Esophagus squamous epithelium (tissue), 5 donors: ENCODE measurements at places on chromosomes 12 and 14.

GRCh38 chr12:107632246-107632645 lies 53.4 kb upstream of the PWP1 start:
- DNase-seq = no peak

DNA sequence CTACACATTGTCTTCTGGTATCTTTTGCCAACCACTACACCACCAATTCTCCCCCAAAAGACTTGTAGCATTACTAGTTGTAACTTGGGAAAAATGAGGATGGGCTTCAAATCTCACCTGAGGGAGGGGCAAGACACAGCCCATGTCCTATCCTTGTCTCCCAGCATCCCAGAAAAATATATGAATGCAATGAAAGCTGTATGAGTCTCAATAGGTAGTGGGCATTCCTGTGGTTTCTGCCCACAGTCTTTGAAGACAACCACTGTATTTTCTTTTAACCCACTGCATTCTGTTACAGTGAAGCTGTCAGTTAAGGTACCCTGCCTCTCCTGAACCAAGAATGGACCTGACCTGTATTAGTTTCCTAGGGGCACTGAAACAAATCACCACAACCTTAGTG lies 336.2 kb upstream of the TMPO start:
- DNase-seq = no peak

DNA sequence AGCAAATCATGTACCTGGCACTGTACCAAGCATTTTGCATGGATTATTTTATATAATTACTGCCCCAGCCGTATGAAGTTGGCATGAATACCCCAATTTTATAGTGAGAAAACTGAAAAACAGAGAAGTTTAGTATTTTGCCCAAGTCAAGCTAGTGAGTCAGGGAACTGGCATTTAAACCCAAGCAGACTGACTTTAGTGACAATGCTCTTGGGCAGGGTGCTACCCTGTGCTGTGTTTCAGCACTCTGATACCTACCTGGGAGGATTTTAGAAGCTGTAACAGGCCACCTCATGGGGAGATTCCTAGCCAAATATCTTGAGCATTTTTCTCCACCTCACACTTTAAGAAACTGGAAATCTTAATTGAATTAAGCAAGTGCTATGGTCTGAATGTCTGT lies 98.1 kb upstream of the MAX start:
- no peak for DNase-seq

- DNase-seq = no peak
Measured at GRCh38 chr12:130463275-130463658, 125.6 kb downstream of the PIWIL1 start.

- DNase-seq = no peak
Measured at GRCh38 chr12:55664826-55665225, 28.1 kb downstream of the OR10P1 start.

GRCh38 chr12:1732914-1733313 lies 42.0 kb downstream of the ADIPOR2 start:
- DNase-seq = no peak

GRCh38 chr12:4250691-4251090 lies 22.9 kb upstream of the CCND2 start:
- no peak for DNase-seq

- DNase-seq = no peak
Measured at GRCh38 chr14:71734885-71735284, 197.3 kb upstream of the RGS6 start.

GRCh38 chr12:6538420-6539313 lies 4.3 kb downstream of the GAPDH start:
- DNase-seq = no peak

DNA sequence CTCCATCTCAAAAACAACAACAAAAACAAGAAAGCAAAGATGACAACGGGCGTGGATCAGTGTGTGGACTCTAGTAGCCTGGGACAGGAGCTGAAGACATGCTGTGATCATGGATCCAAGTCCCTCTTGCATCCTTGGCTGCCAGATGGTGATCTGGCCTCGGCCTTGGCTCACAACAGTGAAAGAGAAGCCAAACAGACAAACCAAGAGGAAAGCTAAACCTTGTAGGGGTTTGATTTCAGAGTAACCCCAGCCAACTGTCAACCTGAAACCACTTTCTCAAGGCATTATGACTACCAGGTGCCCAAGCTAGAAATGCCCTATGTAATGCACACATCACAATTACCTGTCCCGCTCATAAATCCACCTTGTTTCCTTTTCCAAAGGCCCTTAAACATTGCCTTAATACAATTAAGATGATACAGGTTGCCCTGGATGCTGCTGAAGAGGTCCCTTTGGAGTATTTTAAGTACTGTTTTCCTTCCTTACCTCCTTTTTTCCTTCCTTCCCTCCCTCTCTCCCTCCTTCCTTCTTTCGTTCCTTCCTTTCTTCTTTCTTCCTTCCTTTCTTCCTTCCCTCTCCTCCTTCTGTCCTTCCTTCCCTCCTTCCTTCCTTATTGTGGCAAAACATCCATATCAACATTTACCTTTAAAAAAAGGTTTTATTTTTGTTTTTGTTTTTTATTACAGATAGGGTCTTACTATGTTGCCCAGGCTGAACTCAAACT lies 41.4 kb upstream of the NINJ2 start:
- no peak for DNase-seq

GRCh38 chr14:92513204-92513965 lies at the start of gene RIN3:
RIN3 (plus strand) TSS chr14:92513781; CDS start chr14:92513933, 152 bp downstream.
- DNase-seq = peak; percentile 16

- DNase-seq = no peak
Measured at GRCh38 chr14:93116676-93117200, 1.0 kb upstream of the ITPK1 start.

DNA sequence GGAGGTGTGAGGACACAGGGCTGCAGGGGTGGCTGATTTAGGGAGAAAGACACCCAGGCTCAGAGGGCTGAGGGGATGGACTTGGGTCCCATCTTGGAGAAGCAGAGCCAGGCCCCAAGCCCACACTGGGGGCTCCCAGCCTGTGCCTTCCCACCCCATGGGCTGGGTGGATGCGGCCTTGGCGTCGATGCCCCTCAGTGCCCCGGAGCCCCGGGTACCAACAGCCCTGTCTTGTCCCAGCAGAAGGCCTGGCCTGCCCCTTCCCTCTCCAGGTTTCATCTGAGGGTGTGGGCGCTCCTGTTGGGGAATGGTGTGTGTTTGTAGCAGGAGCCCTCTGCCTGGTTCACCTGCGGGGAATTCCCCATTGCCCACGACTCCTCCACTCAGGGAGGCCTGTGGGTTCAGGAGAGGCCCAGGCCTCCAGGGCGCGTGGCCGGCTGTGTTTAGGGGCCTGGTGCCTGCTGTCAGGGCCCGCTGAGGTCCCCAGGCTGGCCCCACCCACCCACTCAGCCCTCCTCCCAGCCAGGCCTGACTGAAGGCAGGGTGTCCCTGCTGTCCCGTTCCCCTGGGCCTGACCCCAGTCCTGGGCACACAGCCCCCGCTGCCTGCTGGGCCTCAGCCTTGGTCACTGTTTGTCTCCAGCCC lies 51.1 kb upstream of the BEGAIN start:
- no peak for DNase-seq

DNA sequence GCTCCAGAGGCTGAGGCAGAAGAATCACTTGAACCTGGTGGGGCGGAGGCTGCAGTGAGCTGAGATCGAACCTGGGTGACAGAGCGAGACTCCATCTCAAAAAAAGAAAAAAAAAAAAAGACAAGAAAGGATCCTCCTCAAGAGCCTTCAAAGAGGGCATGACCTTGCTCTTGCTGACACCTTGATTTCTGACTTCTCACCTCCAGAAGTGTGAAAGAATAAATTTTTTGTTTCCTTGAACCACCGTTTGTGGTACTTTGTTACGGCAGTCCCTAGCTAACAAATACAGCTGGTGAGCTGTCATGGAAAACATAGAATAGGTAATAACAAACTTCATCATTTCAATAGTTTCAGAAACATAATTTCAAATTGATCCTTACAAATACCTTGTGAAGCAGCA lies 1.9 kb upstream of the ACTR10 start:
- no peak for DNase-seq

- no peak for DNase-seq
Measured at GRCh38 chr12:132873724-132874123, 13.7 kb downstream of the CHFR start.

DNA sequence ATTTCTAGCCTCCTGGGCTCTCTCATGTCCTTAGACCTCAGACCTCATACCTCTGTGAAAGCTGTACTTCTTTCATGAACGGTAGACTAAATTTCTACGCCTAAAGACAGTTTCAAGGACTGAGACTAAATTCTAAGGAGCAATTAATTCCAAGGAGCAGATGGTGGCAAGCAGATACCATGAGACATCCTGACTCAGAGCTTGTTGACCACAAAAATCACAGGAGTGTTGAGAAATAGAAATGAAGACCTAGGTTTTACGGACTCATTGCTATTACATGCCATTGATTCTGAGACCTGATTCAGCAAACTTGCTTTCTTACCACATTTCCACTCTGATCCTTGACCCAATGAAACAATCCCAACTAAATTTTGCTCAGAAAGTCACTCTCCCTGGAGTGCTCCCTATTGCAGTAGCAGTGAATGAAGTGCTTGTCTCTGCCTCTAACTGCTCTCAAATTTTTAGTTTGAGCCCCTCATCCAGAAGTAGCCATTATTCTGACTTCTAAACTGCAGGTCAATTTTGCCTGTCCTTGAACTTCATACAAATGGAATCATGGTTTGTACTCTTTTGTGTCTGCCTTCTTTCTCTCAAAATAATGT lies 52.0 kb downstream of the PEX5 start:
- no peak for DNase-seq

DNA sequence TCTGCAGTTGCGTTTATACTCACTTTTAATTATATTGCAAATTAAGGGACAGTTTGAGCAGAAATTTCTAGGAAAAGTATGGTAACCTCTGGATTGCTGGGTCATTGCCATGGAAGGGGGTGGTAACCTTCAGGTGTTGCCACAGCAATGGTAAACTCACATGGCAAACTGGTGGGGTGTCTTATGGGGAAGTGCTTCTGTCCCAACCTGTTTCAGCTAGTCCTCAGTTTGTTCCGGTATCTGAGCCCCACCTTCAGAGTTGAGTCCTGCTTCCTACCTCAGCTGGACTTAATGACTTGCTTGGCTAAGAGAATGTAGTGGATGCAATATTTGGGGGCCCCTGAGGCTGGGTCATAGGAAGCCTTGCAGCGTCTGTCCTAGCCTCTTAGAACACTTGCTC lies 7.3 kb upstream of the CLMN start:
- no peak for DNase-seq

GRCh38 chr12:68349921-68350606 lies 17.9 kb upstream of the MDM1 start:
- no peak for DNase-seq

- DNase-seq = no peak
Measured at GRCh38 chr12:16175840-16176239, 101.6 kb downstream of the SLC15A5 start.

DNA sequence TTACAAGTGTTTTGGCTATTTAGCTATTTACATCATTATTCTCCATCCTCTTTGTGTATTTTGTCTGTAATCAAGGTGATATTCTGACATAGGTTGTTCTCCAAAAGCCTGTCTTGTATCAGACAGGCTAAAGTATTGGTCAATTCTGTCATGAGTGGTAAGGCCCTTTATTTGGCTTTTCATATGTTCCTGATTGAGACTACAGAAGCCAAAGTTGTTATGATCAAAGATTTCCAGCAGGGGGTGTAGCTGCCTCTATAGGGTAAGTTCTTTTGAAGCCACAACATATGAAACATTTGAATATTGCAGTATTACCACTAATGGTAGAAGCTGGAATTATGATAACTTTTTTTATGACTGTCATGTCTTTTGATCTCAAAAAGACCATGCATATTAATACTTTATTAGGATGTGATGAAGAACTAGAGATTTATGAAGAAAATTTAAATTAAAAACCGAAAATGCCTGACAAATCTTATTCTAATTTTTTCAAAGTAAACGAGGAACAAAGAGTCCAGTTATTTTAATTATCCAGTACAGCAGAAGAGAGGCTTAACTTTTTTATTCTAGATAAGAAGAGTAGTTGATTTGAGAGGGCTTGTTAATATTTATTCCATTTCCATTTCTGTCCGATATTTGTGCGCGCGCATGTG lies 3.4 kb upstream of the ARHGAP5 start:
- DNase-seq = no peak

- DNase-seq = no peak
Measured at GRCh38 chr12:48978741-48979601, 849 bp downstream of the WNT1 start.

DNA sequence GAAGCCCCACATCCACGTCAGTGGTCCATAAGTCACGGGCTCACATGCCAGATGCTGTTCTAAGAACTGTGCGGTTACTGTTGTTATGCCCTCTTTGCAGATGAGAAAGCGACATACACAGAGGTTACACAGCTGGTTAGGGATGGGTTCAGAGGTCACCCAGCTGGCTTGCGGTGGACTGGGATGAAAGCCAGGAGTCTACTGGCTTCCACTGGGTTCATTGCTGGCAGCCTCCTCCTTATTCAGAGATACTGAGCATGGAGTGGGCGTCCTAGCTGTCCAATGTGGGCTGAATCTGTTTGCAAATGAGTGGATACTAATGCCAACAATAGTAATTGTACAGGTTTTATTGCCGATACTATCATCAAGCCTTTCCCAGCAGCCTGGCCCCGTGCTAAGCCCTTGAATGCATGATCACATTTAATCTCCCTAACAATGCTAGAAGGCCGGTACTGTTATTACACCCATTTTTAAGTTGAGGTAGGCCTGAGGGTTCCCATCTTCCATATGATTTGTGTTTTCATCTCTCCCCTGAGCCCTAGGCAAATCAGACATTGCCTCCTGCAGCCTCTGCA lies 129.1 kb downstream of the PLXNC1 start:
- DNase-seq = no peak

DNA sequence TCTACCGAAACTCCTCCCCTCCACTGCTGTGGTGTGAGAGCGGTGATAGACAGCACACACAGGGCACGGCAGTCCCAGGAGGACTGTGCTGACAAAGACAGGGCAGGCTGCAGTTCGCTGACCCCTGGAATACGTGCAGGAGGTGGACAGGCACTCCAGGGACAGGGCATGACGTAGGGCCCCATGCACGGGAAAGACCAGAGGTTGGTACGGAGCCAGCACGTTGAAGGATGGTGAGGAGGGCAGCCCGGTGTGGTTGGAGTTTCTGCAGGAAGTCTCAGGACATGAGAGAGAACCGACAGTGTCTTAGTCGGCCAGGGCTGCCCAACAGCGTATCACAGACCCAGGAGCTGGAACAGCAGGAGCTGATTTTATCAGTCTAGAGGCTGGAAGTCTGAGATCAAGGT lies 254.2 kb upstream of the FKBP4 start:
- DNase-seq = no peak

- DNase-seq = no peak
Measured at GRCh38 chr14:105419195-105420091, at the start of gene MTA1. MTA1 (plus strand) TSS chr14:105419827; CDS start chr14:105420036, 209 bp downstream.

DNA sequence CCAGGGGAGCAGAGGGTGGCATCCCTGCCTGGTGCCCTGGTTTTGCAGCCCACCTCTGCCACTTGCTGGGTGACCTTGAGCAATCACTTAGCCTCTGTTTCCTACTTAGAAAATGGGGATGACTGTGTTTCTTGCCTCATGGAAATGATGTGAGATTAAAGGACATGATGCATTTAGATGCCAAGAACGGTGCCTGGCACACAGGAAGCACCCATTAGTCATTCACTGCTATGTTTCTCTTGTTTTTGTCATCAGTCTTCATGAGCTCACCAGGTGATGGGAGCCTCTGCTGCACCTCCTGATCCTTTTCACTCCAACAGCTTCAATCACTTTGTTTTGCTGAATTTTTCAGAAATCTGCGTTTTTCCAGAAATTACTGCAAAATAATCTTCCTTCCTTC lies 23.6 kb upstream of the ATF1 start:
- DNase-seq = no peak
